BJ (cell line): ENCODE measurements at places on chromosomes 11 and 22. TPM values are rescaled to one million over a fixed set of nuclear protein-coding genes. Genes with fewer than 3 reads are reported as not detected.
A peak's percentile ranks its signal among the peaks of the same experiment; 100 is the strongest.

DNA sequence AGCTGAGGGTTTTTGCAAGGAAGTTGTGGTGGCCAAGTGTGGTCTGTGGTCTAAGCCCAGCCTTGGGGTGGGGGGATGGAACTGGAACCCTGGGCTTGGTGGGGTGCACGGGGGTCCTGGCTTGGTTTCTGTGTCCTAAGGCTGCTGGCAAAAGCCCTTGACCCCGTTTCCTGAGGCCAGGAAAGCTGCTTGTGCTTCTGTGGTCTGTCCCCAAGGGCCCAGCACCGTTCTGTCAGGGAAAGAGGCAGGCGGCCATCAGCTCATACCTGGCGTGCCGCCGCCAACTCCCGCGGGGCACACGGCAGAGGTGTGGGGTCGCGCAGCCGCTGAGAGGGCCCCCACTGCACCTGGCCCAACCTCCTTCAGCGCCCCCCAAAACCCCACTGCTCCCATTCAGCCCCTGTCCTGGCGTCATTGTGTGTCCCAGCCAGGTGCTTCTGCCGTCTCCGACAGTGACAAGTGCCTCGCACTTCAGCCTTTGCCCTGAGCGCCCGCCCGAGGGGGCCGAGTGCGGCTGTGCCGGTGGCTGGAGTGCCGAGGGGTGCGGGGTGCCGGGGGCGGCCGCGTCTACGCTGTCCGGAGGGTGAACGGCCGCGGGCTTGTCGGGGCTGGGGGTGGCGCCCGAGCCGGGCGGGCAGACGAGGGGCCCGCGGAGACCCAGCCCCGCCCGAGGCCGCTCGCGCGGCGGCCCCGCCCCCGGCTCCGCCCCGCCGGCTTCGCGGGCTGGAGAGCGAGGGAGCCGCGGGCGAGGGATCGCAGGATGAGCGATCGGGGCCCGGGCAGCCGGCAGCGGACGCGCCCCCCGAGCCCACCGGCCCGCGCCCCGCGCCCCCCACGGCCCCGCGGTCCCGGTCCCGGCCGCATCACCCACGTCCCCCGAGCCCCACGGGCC is at the start of gene CNIH2:
TSS of gene CNIH2 (plus strand) at position 705 of the 892 bp plus-strand sequence. CDS start 282 bp downstream, outside the sequence.
- DNase-seq = no peak

GRCh38 chr11:124479561-124479960 is 34.1 kb upstream of the OR8B8 start:
- DNase-seq = no peak

DNA sequence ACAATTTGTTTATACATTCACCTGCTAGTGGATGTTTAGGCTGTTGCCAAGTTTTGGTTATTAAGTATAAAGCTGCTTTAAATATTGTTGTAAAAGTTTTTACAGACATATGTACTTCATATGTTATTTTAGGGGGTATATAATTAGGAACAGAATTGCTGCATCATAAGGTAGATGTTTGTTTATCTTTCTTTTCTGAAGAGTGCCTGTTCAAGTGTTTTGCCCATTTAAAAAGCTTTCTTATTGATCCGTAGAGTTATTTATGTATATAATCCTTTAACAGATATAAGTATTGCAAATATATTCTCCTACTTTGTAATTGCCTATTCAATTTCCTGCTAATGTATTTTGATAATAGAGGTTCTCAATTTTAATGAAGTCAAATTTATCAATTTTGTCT is 11.3 kb upstream of the CCDC81 start:
- DNase-seq = no peak

GRCh38 chr11:8838248-8838647 is 72.7 kb upstream of the AKIP1 start:
- peak; percentile 98 for DNase-seq

The C11orf42 gene
- polyA plus RNA-seq = not detected in 2 replicates
